Stromal cell of bone marrow (primary cell): ENCODE measurements at places on chromosomes 3 and 15.
A peak's percentile ranks its signal among the peaks of the same experiment; 100 is the strongest.

DNA sequence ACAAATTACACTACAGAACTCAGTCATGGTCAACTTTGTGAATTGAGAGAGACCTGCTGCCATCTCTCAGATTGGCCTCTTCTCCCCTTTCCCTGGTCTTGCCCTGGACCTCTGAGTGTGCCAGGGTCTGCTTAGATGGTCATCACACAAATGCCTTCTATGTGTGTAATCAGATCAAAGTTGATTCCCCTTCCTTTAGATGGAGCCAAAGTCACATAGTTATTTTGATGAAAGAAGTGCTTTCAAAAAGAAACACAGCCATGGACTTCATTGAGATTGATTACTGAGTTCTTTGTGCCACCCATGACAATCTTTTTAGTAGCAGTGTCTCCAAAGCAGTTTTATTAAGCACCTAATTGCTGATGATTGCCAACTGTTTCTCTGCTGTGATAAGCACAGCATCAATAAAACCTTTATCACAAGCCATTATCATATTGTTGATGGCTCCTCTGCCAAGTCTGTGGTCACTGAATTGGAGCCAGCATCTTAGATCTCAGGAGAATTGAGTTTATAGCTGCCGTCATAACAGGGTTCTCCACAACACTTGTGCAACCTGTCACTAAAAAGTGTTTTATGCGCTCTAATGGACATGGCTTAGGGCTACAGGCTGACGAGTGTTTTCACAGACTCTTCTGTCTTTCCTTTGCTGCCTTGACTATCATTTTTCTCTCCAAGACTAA lies 149.7 kb upstream of the NUDT16 start:
- DNase-seq: no peak

GRCh38 chr15:73630921-73631362 lies 2.2 kb downstream of the NPTN start:
- DNase-seq: no peak

DNA sequence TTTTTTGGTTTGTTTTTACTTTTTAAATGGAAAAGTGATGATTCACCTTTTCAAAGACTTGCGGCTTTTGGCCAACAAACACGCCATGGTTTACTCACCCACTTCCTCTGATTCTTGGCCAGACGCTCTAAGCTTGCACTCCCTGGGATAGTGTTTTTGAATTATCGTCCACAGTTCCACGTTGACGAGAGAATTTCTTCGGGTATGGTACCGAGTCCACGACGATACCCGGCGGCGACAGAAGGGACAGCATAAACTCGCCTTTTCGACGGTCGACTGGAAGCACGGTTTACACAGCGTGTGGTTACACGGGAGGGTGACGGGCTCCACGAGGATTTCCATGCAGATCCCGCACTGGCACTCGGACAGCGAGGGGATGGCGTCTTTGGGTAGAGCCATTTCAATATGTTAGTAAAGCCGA lies 783 bp downstream of the RNF168 start:
- DNase-seq: peak; percentile 90

DNA sequence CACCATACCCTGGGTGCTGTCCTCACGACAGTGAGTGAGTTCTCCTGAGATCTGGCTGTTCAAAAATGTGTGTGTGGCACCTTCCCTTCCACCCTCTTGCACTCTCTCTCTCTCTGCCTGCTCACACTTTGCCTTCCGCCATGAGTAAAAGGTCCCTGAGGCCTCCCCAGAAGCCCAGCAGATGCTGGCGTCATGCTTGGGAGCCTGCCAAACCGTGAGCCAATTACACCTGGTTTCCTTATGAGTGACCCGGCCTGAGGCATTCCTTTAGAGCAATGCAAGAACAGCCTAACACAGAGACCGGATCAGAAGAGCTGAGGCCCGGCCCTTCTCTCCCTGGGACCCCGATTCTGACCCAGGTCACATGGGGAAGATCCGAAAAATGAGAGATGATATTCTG lies 15.4 kb downstream of the TMEM44 start:
- DNase-seq: no peak

- no peak for DNase-seq
Measured at GRCh38 chr15:55230051-55230670, 33.4 kb upstream of the RSL24D1 start.

- no peak for DNase-seq
Measured at GRCh38 chr3:169551646-169552045, 111.9 kb downstream of the MECOM start.

- no peak for DNase-seq
Measured at GRCh38 chr3:125967156-125967555, 1.8 kb upstream of the ROPN1B start.

DNA sequence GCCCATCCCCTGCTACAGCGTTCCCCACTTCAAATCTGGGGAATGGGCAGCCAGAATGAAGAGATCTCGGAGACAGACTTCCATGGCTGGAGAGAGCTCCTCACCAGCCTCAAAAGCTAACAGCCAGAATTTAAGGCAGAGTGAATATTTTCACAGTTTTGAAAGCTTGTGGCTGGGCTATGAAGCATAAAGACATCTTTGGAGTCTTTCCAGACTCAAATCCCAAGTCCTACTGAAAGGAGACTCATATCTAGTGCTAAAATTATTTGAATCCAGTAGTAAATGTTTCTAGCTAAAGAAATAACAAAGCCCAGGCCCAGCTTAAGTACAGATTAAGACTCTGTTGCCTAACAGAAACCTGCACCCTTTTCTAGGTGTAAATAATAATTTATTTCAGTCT lies 628.4 kb upstream of the ALCAM start:
- DNase-seq: peak; percentile 32

- DNase-seq: no peak
Measured at GRCh38 chr15:65312400-65312916, 8.0 kb downstream of the RNU5B-1 start.

GRCh38 chr3:123656691-123657090 lies 71.8 kb upstream of the HACD2 start:
- DNase-seq: no peak

DNA sequence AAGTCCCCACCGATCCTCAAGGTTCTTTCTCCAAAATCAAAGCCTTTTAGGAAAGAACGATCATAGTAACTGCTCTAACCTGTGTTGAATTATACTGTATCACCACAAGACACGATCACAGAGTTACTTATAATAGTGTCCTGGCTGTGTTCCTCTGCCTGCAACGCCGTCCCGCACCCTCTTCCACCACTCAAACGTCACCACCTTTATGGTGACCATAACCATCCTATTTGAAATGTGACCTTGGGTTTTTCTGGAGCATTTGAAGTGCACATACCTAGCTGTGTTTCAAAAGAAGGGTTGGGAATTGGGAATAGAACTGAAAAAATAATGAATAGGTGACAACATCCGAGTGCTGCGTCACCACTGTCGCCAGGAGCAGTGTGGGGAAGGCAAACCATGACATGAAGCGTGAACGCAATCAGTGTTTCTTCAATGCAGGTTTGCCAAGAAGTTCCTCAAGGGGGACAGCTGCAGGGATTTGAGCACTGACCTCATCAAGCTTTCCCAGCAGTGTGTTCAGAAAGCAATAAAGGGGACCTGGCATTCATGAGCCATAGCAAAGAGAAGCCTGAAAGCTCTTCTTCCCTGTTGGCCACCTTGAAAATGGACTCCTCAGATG lies 769 bp upstream of the SELENOS start:
- DNase-seq: no peak

- DNase-seq: no peak
Measured at GRCh38 chr15:77033729-77034671, 36.9 kb downstream of the TSPAN3 start.

DNA sequence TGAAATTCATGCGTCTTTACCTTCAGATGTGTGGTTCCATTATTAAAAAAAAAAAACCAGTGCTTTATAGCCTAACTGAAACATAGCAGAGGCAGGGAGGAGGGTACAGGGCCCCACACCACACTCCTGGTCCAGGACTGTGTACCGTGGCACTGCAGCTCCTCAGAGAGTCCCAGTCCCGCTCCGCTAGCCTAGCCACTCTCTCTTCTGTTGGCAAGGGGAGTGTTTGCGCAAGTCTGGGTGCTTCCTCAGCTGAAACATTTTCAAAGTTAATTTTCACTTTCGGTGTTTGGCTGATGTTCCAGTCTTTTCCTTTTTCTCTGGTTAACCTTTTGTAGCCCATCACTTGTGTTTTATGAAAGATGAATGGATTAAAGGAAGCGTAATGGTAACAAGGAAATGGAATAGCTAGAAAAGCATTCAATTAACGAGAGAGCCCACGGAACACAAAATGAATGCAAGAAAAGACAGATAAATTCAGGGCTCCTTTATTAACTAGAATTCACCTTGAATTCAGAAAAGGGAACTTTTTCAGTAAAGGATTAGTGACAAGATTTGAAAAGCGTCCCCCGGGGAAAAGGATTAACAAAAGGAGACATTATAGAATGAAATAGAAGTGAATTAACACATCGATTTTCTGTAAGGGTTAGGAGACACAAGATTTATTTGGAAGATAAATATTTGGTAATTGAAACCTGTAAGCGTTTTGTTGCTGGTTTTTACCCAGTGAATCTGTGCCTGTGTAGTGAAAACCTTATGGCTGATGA lies 177.0 kb downstream of the CACNA2D3 start:
- DNase-seq: no peak
